ENCODE measurements at places on chromosomes 3 and 15.
A peak's percentile ranks its signal among the peaks of the same experiment; 100 is the strongest.

- no peak for DNase-seq
These were observed 205.0 kb downstream of the OPA1 start for GRCh38 chr3:193798051-193798450.

- no peak for DNase-seq
These were observed 448.8 kb upstream of the TPRG1 start for GRCh38 chr3:188722963-188723362.

DNA sequence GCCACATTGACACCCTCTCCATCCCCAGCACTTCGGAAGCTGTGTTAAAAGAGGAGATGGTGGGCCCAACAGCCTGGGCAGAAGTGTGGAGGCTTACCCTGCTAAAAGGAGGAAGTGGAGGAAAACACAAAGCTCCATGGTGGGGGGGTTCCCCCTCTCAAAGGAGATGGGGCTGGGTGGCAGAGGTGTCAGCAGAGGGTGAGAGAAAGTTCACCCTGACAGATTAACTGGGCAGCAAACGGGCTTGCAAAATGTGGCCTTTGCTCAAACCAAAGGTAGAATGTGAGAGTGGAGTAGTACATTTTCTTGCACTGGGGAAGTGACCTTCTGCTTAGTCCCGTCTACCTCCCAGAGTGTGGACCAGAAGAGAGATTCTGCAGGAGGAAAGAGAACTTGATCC is 44.7 kb downstream of the MYO1E start:
- no peak for DNase-seq

- DNase-seq: no peak
These were observed 92.8 kb upstream of the TNFSF10 start for GRCh38 chr3:172616031-172616461.

GRCh38 chr3:45933591-45933990 is 9.7 kb upstream of the CXCR6 start:
- no peak for DNase-seq

- no peak for DNase-seq
These were observed 567.9 kb downstream of the GOLGA6L6 start for GRCh38 chr15:19973718-19974117.

- DNase-seq: no peak
These were observed 607 bp downstream of the MRPL47 start for GRCh38 chr3:179603831-179604230.

- no peak for DNase-seq
These were observed 29.4 kb upstream of the SEMA3F start for GRCh38 chr3:50125541-50126286.

DNA sequence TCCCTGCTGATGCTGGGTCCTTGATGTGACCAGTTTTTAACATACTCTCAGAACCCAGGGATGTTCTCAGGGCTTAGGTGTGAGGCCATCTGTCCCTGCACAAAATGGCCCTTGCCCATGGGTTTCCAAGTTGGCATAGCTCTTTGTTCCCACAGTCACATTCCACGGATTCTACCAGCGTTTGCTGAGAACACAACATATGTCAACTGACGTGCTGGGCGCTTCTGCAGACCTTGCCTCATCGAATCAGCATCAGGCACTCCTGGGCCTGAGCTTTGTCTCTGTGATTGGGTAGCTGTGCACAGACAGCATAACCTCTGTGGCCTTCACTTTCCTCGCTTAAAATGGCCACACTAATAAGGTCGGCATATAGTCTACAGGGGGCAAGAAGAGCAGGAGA is 69.0 kb downstream of the MGLL start:
- DNase-seq: no peak

DNA sequence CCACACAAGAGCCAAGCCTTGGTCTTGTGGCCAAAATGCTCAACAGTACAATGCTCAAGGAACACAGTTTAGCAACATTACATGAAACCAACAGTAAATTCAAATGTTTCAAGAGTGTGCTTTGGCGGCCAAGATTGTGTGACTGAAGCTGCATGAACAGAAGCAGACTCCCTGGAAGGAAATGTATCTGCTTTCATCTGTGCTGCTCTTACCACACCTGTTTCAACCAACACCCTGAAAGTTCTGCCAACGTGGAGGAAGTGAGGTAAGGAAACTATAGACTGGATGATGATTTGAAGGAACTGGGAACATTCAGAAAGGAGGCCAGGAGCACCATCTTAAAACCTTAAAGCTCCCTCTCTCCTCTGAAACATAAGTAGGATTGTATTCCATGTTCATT is 55.7 kb downstream of the MB21D2 start:
- no peak for DNase-seq

GRCh38 chr3:11914651-11915050 is 68.0 kb upstream of the TAMM41 start:
- DNase-seq: no peak

DNA sequence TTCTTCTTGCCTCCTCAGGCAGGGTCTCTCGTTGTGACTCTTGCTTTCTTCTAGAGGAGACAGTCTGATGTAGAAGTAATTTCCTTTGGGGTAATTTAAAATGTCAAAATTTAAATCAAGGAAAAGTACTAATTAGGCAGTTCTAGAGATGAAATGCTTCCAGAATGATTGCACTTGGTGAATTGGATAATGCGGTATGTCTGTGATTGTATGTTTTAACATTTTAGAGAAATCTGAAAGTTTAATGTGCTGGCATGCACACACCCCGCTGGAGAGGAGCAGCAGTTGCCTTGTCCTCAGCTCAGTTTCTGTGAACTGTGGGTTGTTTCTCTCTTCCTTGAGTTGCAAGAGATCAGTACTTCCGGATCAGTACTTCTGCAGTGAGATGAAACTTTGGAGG is 322.9 kb upstream of the CTDSPL start:
- DNase-seq: no peak

DNA sequence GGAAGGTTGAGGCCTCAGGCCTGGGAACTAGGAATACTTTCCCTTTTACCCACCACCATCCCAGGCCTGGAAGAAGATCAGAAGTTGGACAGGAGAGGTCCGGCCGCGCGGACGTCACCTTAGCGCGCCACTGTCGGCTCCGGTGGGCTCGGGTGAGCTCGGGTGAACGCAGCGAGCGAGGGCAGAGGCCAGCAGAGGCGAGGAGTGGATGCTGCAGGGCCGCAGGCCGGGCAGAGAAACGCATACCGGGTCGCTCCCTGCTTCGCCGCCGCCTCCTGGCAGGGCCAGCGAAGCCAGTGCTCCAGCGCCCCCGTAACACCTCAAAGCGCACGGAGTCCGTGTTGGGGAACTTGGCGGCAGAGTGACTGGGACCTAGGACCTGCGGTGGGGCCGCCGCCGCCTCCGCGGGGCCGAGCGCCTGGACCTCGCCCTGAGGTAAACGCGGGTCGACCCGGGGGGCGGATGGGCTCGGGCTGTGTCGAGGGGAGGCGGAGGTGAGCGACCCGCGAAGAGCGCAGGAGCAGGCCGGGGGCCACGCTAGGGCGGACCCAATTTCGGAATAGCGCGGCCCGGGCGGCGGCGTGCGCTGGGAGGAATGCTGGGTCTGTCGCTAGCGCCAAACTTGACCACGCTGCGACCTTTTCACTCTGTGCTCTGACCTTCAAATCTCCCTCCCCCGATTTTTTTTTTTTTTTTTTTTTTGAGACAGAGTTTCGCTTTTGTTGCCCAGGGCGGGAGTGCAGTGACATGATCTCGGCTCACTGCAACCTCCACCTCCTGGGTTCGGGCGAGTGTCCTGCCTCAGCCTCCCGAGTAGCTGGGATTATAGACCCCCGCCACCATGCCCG is 1.6 kb downstream of the CYP11A1 start:
- DNase-seq: peak; percentile 28

GRCh38 chr3:124260206-124260915 is 268.4 kb upstream of the ROPN1 start:
- DNase-seq: peak; percentile 87

DNA sequence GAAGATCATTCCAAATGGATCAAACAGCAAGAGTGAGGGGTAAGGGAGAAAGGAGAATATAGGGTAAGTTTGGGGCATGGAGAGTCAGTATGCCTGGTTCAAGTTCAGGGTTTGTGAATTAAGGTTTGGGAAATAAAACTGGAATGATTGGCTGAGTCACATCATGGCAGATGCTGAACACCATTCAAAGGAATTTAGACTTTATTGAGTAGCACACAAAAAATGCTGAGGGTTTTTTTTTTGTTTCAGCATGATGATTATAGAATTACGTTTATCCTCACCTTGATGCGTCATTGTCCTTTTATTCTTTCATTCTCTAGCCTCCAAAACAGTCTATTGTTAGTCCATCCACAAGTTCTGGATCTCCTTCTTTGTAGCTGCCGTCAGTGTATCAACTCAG is 220.0 kb upstream of the UMPS start:
- no peak for DNase-seq

DNA sequence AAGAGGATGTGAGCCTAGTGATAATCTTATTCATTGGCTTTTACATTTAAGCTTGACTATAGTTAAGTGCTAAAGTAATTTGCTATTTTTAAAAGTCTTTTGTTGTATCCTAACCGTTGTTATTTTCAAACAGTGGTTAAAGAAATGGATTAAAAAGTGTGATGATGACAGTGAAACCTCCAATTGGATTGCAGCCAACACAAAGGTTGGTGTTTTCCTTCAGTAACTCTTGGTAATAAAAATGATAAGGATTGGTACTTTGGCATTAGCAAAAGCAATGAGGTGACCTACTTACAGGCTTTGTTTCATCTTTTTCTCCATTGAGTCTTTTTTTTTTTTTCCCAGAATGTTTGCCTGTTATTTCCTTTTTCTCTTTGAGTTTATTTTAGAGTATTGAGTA is 87.5 kb upstream of the GOLGA6B start:
- no peak for DNase-seq

DNA sequence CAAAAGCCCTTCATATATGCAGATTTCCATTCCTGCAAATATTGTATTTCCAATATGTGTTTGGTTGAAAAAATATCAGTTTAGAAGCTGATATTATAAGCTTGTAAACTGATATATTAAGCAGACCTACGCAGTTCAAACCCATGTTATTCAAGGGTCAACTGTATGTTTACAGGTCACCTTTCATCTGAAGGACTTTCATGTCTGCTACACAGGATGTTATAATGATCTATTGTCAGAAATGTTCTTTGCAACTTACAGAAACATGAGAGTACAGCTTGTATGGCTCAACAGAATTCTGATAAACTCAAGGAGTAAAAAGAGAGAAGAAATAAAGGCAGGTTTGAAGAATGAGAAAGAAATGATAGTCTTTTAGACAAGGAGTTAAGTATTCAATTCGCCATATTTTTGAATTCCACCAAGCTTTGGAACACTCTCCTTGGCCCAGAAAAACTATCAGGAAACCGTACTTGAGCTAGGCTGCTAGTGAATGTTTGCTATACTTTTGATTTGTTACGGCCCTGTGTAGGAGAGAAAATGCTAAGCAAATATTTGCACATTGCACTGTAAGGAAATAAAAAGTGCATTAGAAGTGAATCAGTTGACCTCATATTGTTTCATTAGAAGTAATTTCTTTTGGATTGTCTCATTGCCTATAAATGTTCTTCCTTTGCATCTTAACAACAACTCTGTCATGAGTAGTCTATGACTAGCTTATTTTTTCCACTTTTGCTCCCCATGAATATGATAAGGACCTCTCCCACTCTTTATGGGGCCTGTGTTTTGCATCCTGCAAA is 81.2 kb downstream of the NEK11 start:
- DNase-seq: no peak

GRCh38 chr15:63979262-63979793 is 67.0 kb downstream of the DAPK2 start:
- DNase-seq: no peak

DNA sequence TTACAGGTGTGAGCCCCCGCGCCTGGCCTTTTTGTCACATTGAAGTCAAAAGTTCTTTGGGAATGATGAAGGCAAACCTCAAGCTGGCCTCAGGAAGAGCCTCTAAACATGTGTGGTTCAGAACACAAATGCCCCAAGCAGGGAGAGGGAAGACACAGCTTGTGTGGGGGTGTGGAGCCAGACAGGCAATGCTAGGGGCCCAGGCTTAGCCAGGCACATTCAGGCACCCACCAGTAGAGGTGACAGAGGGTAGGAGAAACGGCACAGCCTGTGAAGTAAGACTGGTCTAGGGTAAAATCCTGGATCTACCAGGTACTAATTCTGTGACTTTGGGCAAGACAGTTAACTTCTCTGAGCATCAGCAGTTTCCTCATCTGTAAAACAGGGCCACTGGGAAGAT is 3.5 kb downstream of the HDC start:
- DNase-seq: no peak

GRCh38 chr3:38268087-38268486 is 2.5 kb downstream of the SLC22A13 start:
- DNase-seq: no peak

GRCh38 chr3:150097588-150097890 is 126.8 kb upstream of the PFN2 start:
- no peak for DNase-seq

GRCh38 chr3:51388286-51389029 is 2.6 kb upstream of the RBM15B start:
- DNase-seq: peak; percentile 95

GRCh38 chr3:150308481-150309256 is 99.4 kb upstream of the TSC22D2 start:
- no peak for DNase-seq

- DNase-seq: no peak
These were observed 318.4 kb downstream of the LPP start for GRCh38 chr3:188472336-188472735.

Data from thyroid gland (tissue), 4 donors.